ENCODE measurements at places on chromosomes 16 and 17.

GRCh38 chr17:38749223-38750043 lies 1.3 kb upstream of the PCGF2 start:
- no peak for DNase-seq

- peak; percentile 81 for DNase-seq
These were observed 54.6 kb downstream of the USP10 start for GRCh38 chr16:84754353-84754856.

GRCh38 chr17:56674401-56674925 lies 81.0 kb downstream of the NOG start:
- DNase-seq: no peak

DNA sequence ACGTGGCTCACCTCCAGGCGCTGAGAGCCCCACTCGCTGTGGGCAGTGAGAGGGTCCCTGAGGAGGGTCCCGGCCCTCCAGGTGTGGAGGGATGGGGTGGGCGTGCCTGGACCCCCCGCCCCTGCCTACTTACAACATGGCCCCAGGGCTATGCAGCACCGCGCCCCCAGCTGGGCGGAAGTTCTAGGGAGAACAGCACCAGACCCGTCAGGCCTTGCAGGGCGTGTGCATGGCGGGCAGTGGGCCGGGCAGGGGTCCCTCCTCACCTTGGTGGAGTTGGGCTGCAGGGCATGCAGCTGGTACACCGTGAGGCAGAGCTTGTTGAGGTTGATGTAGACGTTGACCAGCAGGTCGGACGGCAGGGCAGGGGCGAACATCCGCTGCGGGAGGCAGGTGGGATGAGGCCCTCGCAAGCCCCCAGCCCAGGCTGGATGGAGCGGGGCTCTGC lies 2.7 kb downstream of the SMIM22 start:
- DNase-seq: no peak

DNA sequence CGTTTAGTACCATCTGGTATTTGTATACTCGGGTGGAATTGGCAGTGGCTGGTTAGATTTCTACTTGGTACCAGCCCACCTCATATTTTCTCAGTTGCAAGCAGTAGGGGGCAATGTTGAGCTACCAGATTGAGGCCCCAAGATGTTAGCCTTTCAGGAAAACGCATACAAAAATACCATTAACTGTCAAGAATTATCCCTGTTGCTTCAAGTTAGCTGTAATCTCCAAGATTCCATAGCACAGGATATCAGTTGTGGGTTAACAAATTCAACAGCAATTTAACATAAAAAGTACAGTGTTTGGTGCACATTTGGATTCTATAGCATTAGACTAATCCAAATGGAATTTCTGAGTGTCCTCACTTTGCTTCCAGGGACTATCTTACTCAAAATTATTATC lies 188.2 kb downstream of the FTO start:
- peak; percentile 66 for DNase-seq
